NCI-H446 treated with DMSO at 0.1 percent for 48 hours (cell line): ENCODE measurements at places on chromosomes 7 and 10.

- DNase-seq, result no peak
Observed at GRCh38 chr7:26365901-26366275, 74.2 kb downstream of the SNX10 start.

DNA sequence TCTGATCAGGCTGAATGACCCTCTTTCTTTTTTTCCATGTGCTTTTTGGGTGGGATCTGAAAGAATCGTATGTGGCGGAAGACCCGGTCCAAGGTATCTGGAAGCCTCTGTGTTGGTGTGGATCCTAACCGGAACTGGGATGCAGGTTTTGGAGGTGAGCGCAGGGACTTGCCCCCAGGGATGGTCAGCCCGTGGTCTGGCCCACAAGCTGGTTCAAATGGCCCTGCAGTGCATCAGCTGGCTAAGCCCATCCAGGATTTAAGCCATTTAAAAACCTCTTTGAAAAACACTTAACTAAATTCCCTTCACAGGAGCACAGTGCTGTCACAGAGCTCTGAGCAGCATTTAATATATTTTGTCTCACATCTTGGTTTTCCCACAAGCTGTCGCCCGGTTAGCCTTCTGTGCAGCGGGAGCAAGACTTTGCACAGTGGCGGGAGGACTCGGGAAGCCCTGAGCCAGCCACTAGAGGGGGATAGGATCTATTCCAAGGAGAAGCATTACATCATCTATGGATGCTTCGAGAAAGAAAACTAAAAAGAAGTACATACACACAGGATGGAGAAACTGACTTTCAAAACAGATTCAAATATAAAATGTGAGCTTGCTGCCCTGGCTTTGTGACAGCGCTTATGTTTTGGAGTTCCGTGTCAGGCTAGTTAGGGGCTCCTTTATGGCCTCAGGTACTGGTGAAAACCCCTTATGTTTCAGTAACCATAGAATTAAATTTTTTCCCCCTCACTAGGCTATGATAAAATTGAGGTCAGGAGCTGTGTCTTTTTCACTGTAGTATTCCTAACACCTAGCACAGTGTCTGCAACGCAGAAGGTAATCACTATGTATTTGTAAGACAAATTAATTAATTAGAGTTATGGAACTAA, 11.3 kb downstream of the CPA2 start:
- DNase-seq, result peak; percentile 55

- DNase-seq, result no peak
Observed at GRCh38 chr7:46705386-46706255, 784.5 kb upstream of the IGFBP3 start.

DNA sequence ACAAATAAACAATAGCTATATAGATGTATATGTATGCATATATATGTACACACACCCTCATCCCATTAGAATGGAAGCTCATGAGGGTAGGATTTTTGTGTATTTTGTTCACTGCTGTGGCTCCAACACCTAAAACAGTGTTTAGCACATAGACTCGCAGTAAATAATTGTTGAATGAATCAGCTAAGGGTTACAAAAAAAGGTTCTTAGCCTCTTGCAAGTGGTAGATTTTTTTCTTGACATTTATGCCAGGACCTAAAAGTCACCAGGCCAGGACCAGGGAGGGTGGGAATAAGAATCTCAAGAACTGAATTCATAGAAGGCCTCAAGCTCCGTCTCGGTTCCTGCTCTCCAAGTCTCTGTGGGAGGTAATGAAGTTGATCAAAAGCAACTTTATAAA, 82.5 kb upstream of the CAPZA2 start:
- DNase-seq, result no peak

DNA sequence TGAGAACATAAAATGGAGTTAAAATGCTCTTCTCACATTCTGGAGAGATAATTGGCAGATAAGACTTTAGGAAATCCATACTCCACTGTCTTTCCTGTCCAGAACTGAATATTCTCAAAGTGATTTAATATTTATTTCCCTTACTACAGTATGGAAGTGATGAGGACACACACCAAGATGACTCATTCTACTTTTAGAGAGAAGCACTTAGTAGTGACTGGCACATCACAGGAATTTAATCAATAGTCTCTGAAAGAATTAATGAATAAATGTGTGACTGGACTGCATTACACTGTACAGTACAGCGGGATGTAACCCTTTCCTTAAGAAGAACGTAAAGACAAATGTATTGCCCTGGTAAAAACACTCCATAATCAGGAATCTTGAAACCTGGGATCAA, 116.7 kb downstream of the SEMA3E start:
- no peak for DNase-seq

DNA sequence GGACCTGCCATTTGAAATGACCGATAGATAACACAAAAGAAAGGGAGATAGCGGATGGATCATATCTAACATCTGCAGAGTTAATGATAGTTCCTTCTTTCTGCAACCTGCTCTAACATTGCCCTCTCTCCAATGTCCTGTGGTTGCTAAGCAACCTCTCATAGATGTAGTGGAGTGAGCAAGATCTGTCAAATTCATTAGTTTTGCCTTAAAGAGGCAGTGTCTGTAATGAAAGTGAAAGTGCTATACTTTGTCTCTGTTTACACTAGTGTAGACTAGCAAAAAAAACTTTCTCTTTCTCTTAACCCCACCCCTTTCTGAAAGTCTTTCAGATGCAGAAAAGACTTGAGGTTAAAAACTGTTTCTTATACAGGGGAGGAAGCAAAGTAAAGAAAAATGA, 1196.9 kb downstream of the SORCS3 start:
- no peak for DNase-seq

GRCh38 chr10:93599778-93600177, 1.3 kb downstream of the RBP4 start:
- DNase-seq, result no peak

GRCh38 chr7:133705596-133705995, 421.5 kb upstream of the LRGUK start:
- DNase-seq, result no peak

DNA sequence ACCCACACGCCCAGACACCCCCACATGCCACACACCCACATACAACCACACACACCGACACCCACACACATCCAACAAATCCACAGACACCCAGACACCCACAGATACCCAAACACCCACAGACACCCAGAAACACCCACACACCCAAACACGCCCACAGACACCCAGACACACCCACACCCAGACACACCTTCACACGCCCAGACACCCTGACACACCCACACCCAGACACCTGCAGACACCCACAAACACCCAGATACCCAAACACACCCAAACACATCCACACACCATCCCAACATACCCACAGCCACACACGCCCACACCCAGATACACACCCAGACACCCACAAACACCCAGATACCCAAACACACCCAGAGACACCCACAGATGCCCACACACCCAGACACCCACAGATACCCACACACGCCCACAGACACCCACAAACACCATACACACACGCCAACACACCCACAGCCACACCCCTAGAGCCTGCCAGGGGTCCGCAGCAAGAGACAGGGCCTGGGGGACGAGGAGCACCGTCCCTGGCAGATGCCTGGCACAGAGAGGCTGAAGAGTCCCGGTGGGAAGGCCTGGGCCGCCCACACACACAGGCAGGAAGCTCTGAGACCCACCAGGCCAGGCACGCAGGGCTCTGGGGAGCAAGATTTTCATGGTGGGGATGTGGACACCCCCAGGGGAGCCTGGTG, 28.5 kb downstream of the CYP2W1 start:
- no peak for DNase-seq

DNA sequence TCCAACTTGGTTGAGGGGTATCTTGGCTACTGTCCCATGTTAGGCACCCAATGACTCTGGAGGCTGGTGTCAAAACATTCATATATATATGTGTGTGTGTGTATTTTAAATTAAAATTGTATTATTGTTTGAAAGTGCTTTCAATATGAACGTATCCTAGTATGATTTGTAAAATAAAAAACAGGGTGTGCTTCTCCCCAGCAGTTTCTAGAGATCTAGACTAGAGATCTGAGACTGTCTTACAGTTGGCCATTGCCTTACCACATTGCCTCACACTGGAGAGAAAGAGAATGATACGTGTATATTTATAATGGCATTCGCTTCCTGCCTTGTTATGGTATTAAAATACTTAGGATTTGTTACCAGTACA, 1.2 kb downstream of the BAG3 start:
- DNase-seq, result peak; percentile 16

DNA sequence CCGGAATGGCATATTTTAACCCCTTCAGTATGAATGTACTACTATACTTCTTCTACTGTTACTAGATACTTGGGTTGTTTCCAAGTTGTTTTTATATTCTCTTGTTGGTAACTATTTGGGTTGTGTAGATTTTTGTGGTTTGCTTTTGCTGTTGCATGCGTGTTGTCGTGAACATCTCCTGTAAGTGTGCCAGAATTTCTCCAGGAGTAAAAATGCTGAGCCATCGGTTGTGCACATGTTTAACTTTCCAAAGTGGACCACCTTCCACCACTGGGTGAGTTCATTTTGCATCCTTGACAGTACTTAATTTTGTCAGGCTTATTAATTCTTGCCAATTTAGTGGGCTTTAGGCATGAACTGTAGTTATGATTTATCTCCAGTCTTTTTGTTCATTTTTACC, 47.9 kb downstream of the CSGALNACT2 start:
- no peak for DNase-seq

GRCh38 chr10:51860257-51860656, 160.9 kb upstream of the CSTF2T start:
- DNase-seq, result peak; percentile 14

DNA sequence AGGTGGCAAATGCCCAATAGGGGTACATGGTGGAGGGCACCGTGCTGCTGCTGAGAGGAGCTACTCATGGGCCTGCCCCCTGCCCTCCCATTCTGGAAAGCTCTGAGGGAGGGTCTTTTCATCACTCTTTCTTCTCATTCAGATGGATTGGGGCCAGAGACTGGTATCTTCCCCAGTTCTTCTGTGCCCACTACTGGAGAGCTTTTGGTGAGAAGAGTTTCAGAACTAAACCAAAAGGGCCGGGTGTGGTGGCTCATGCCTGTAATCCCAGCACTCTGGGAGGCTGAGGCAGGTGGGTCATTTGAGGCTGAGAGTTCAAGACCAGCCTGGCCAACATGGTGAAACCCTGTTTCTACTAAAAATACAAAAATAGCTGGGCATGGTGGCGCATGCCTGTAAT, 12.5 kb downstream of the ADRA2A start:
- DNase-seq, result no peak

DNA sequence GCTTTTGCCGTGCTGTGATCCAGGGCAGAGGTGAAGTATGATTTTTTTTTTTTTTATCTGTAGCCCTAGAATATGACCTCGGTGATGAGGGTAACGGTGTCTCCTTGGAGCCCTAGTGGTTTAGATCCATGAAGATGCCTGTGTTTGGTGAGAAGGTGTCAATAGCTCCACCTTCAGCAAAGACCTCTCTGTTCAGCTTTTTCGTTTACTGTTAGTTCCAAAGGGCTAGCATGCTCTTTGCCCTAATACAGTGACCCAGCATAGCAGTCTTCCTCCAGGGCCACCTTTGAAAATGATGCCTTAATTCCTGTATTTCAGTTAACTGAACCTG, 746 bp upstream of the MRPS16 start:
- DNase-seq, result no peak

GRCh38 chr7:42961170-42961569, 29.0 kb downstream of the MRPL32 start:
- no peak for DNase-seq

GRCh38 chr7:138374119-138374693, 85.9 kb upstream of the TRIM24 start:
- no peak for DNase-seq

GRCh38 chr7:31664890-31665289, 22.1 kb upstream of the PPP1R17 start:
- no peak for DNase-seq

- DNase-seq, result no peak
Observed at GRCh38 chr7:77393261-77393660, 22.9 kb downstream of the GSAP start.

DNA sequence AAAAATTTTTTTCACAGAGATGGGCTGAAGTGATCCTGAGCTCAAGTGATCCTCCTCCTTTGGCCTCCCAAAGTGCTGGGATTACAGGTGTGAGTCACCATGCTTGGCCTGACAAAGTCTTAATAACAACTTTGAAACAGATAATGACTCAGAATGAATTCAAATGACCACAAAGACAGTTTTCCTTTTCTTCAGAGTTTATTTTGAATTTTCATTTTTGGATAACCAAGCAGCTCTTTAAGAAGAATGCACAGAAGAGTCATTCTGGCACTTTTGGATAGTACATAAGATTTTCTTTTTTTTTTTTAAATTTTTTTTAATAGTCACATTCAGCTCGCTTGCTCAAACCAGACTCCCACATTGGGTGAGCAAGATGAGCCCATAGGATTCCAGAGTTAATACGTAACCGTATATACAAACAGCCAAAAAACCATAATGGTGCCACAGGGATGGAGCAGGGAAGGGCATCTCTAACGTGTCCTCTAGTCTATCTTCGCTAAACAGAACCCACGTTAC, 43.0 kb upstream of the NMT2 start:
- no peak for DNase-seq

DNA sequence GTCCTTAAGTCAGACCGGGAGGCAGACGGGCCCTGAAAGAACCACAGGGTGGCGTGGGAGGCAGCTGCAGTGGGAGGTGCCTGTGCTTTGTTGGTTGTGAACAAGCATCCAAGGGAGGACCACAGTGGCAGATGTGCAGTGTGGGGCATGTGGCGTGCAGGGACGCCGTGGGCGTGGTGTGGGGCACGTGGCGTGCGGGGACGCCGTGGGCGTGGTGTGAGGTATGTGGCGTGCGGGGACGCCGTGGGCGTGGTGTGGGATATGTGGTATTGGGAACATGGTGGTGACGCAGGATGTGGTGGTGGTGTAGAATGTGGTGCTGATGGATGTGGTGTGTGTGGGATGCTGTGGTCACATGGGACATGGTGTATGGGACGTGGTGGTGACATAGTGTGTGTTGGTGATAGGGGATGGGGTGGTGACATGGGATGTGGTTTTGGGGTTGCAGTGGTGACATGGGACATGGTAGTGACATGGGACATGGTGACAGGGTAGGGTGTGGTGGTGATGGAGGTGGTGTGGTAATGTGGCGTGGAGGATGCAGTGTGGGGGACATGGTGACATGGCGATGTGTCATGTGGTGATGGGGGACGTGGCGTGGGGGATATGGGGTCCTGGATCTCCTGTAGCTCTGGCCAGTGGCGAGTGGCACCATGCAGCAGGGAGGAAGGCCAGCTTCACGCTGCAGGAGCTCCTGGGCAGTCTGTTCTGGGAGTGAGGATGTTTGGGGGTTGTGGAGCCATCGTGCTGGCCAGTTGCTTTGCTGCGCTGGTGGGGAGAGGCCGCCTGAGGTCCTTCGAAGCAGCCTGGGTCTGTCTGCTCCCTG, 78.8 kb downstream of the INPP5A start:
- DNase-seq, result no peak
